ENCODE measurements at places on chromosomes 5 and 9. TPM values are rescaled to one million over a fixed set of nuclear protein-coding genes. Genes with fewer than 3 reads are reported as not detected.

- peaks cover 2% of the 10 kb centered on the region for H3K27me3 ChIP-seq
- H3K27ac ChIP-seq = no peak overlapping the region
- no peak for DNase-seq
- H3K4me1 ChIP-seq = no peaks in the 10 kb centered on the region
Observed at GRCh38 chr5:90613918-90614504, 55.4 kb downstream of the ADGRV1 start.

The PCDHB10 gene
- 0.27 TPM for total RNA-seq

GRCh38 chr9:116674210-116674980 lies 12.7 kb upstream of the TRIM32 start:
- H3K36me3 ChIP-seq = no peaks in the 10 kb centered on the region
- no peak overlapping the region for H3K4me3 ChIP-seq
- no peak overlapping the region for H3K27ac ChIP-seq
- no peaks in the 10 kb centered on the region for H3K4me1 ChIP-seq
- no peak for DNase-seq
- H3K27me3 ChIP-seq = no peaks in the 10 kb centered on the region

The HSDL2 gene
- 86.8 TPM for total RNA-seq

GRCh38 chr5:134438721-134439123 lies 27.0 kb upstream of the CDKN2AIPNL start:
- H3K4me3 ChIP-seq = no peak overlapping the region
- H3K27me3 ChIP-seq = no peaks in the 10 kb centered on the region
- H3K27ac ChIP-seq = peak overlapping the region; percentile 98
- H3K4me1 ChIP-seq = peaks cover 76% of the 10 kb centered on the region
- no peak for DNase-seq

The NFX1 gene
- total RNA-seq = 33.8 TPM

DNA sequence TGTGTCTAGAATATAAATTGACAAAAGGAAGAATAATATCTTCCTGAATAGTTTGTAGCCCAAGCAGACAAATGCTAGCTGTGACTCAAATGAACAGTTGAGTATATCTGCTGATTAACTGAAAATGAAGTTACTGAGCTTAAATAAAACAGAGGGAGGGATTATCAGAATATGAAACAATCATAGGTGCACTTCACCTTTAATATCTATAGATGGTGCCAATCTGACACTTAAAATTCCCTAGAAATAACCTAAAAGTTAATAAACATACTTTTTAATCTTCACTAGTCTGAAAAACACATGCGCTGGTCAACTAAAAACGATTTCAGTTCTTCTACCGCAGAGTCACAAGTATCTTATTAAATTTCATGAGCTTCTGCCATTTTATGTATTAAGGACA lies 280.8 kb upstream of the RASA1 start:
- DNase-seq = no peak
- H3K4me3 ChIP-seq = no peak overlapping the region
- no peaks in the 10 kb centered on the region for H3K36me3 ChIP-seq
- no peaks in the 10 kb centered on the region for H3K4me1 ChIP-seq
- no peaks in the 10 kb centered on the region for H3K27me3 ChIP-seq
- no peak overlapping the region for H3K27ac ChIP-seq

GRCh38 chr5:111498346-111498745 lies 14.0 kb downstream of the STARD4 start:
- H3K4me1 ChIP-seq = no peaks in the 10 kb centered on the region
- DNase-seq = no peak
- H3K27ac ChIP-seq = no peak overlapping the region
- H3K27me3 ChIP-seq = no peaks in the 10 kb centered on the region
- H3K4me3 ChIP-seq = no peak overlapping the region

- no peak overlapping the region for H3K27ac ChIP-seq
- no peaks in the 10 kb centered on the region for H3K36me3 ChIP-seq
Observed at GRCh38 chr5:151906246-151906645, 18.4 kb downstream of the GLRA1 start.

DNA sequence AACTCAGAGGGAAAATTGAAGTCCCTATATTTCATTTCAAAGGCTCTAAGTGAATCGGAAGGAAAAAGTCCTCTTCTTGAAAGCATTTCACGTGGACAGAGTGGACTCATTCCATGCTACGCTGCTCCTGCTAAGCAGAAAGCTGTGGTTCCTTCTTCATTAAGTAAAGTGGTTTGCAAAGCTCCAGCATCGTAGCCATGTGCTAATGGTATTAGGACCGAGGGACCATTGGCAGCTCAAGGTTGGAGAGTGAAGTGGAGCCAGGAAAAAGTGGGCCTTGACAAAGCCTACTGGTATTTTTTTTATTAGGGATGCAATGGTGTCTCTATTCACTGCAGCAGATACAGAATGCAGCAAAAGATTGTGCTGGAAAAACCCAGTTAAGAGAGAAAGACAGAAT lies 16.4 kb upstream of the SEMA4D start:
- H3K27me3 ChIP-seq = no peaks in the 10 kb centered on the region
- H3K4me3 ChIP-seq = no peak overlapping the region
- no peak for DNase-seq
- H3K4me1 ChIP-seq = peaks cover 4% of the 10 kb centered on the region
- H3K27ac ChIP-seq = no peak overlapping the region

DNA sequence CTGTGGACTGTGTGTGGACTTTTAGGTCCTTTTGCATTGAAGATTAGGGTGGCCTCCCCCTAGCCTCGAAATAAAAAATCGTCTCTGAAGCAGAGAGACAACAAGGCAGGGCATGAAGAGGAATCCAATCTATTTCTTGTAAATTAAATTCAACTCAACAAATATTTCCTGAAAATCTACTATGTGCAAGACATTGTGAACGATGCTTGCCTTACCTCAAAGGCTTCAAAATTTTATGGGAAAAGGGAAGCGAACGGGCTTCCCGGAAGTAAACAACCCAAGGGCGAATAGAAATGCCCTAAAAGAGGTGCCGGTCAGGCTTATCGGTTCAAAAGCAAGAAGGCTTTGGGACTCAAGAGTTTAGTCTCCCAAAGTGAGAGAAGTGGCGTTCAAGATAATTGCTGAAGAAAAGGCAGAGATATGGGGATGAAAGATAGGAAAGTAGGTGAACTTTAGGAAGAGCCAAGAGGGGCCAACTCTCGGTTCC lies 525 bp downstream of the KIF24 start:
- peaks cover 17% of the 10 kb centered on the region for H3K4me1 ChIP-seq
- DNase-seq = no peak
- H3K4me3 ChIP-seq = peak overlapping the region; percentile 76
- H3K27ac ChIP-seq = peak overlapping the region; percentile 26
- H3K36me3 ChIP-seq = no peaks in the 10 kb centered on the region

The SNCAIP gene
- 0.84 TPM for total RNA-seq

- no peak overlapping the region for H3K4me3 ChIP-seq
- DNase-seq = no peak
- H3K27ac ChIP-seq = no peak overlapping the region
- no peaks in the 10 kb centered on the region for H3K4me1 ChIP-seq
- H3K27me3 ChIP-seq = no peaks in the 10 kb centered on the region
Observed at GRCh38 chr9:18748251-18748701, 274.3 kb downstream of the ADAMTSL1 start.

DNA sequence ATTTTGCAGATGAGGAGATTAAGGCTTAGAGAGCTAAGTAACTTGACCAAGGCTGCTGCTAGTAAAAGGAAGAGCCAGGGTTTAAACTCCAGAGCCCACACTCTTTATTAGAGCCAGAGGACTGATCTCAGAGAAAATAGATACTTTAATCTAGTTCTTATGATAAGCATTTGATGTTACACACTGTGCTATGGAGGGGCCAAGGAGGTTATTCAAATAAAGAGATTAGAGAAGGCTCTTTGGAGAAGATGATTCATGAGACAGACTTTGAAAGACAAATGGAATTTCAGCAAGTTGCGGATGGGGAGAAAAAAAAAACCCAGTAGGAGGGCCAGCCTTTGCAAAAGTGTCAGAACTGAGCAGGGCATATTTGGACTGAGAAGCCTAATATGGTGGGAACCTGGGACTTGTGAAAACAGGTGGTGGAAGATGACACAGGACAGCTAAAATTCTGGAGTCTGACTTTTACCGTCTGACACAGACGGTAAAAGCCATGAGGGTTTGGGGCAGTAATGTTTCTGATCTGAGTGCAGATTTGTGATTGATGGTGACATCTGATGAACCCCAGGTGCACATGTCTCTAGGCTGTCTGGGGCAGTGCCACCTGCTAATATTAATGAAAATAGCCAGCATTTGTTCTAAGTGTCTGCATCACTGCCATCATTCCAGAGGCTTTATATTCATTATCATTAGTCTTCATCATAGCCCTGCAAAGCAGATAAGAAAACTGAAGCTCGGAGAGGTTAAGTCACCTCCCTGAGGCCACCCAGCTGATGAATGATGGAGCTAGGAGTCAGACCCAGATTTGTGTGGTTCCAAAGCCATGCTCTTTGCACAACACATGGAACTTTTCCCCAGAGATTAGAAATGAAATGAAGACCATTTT lies 65.3 kb upstream of the CXCL14 start:
- H3K4me3 ChIP-seq = no peak overlapping the region
- H3K27me3 ChIP-seq = no peaks in the 10 kb centered on the region
- H3K36me3 ChIP-seq = no peaks in the 10 kb centered on the region
